Activated T-helper 1 cell treated with Interleukin-2 at 50 U/mL for 16 hours (primary cell): ENCODE measurements at places on chromosomes 3 and 15.

GRCh38 chr3:41207355-41207754 is 8.1 kb downstream of the CTNNB1 start:
- DNase-seq, result no peak

GRCh38 chr3:197135212-197135611 is 105.6 kb upstream of the MELTF start:
- no peak for DNase-seq

DNA sequence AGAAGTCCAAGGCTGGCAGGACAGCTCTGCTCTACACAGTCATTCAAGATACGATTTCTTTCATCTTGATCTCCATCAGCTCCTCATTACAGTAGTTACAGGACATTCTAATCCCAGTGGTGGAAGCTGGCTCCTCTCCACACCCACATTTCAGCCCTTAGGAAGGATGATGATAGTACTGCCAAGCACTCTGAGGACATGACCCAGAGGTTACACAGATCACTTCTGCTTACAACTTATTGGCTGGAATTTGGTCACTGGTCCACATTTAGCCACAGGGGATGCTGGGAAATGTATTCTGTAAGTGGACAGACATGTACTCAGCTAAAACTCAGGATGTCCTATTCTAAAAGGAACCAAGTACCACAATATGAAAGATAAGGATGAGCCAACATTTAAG is 77.1 kb downstream of the IQCH start:
- DNase-seq, result no peak

DNA sequence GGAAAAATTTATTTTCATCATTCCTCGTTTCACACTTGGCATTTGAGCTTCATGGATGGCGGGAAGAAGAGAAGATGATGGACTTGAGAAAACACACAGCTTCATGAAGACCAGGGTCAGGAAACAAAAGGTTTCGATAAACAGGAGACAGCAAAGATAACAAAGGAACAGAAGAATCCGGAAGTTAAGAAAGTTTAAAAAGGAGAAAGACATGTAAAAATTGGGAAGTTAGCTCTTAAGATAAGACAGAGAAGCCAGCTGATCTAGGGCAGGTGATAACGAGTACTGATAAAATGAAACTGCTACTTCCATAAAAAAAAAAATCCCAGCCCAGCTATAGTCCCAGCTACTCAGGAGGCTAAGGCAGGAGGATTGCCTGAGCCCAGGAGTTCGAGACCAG is 23.9 kb downstream of the IL5RA start:
- DNase-seq, result no peak
